ENCODE measurements at places on chromosomes 3 and 15. TPM values are rescaled to one million over a fixed set of nuclear protein-coding genes. Genes with fewer than 3 reads are reported as not detected.
A peak's percentile ranks its signal among the peaks of the same experiment; 100 is the strongest.

- H3K27me3 ChIP-seq: peaks cover 56% of the 10 kb centered on the region
- peaks cover 11% of the 10 kb centered on the region for H3K4me1 ChIP-seq
- peak overlapping the region; percentile 63 for H3K27ac ChIP-seq
- peak; percentile 61 for DNase-seq
Measured at GRCh38 chr15:89399238-89400115, 64.9 kb upstream of the POLG start.

The SENP8 gene
- total RNA-seq: 3.4 TPM

GRCh38 chr15:85540085-85540797 is 159.8 kb downstream of the AKAP13 start:
- H3K27me3 ChIP-seq: no peaks in the 10 kb centered on the region
- H3K36me3 ChIP-seq: peaks cover 17% of the 10 kb centered on the region
- peaks cover 60% of the 10 kb centered on the region for H3K4me1 ChIP-seq
- H3K4me3 ChIP-seq: no peak overlapping the region

DNA sequence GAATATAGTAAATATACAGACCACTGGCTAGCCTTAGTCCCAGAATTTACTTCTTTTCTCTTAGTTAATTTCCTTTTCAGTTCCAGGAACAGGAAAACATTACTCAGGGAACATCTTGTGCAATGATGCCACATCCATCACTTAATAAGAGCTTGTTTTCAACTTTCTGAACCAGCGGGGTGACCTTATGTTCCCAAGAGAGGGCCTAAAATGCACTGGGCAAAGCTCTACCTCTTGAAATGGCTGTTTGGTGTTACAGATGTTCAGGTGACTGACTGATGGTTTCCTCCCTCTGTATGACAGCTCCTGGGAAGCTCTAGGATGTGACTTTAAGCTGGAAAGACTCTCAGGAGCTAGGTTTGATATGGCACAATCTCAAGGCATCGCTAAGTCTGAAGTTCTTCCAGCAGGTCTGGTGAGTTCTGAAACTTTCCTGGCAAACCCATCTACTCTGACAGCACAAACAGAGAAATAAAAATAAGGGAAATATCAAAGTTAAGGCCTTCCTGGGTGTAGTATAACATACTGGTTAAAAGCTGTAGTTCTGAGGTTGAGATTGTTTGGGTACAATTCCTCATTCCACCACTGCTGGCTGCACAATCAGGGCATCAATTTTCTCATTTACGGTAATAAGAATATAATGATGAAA is 98.6 kb downstream of the ZIC1 start:
- no peak overlapping the region for H3K27ac ChIP-seq
- H3K4me1 ChIP-seq: no peaks in the 10 kb centered on the region
- no peaks in the 10 kb centered on the region for H3K36me3 ChIP-seq
- DNase-seq: no peak

DNA sequence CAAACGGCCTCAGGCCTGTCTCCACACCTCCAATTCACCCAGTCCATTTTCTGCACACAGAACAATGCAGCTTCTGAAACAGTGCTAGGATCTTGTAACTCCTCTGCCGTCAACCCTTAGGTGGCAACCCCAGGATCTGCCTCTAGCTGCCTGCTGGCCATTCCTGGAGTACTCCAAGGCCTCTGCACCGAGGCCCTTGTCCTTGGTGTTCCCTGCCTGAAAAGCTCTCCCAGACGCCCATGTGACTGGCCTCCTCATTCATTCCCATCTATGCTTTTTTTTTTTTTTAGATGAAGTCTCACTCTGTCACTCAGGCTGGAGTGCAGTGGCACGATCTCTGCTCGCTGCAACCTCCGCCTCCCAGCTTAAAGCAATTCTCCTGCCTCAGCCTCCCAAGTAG is 18.3 kb downstream of the RAB43 start:
- H3K27me3 ChIP-seq: no peaks in the 10 kb centered on the region
- peaks cover 20% of the 10 kb centered on the region for H3K36me3 ChIP-seq
- H3K4me3 ChIP-seq: no peak overlapping the region
- H3K4me1 ChIP-seq: peaks cover 83% of the 10 kb centered on the region
- no peak for DNase-seq

DNA sequence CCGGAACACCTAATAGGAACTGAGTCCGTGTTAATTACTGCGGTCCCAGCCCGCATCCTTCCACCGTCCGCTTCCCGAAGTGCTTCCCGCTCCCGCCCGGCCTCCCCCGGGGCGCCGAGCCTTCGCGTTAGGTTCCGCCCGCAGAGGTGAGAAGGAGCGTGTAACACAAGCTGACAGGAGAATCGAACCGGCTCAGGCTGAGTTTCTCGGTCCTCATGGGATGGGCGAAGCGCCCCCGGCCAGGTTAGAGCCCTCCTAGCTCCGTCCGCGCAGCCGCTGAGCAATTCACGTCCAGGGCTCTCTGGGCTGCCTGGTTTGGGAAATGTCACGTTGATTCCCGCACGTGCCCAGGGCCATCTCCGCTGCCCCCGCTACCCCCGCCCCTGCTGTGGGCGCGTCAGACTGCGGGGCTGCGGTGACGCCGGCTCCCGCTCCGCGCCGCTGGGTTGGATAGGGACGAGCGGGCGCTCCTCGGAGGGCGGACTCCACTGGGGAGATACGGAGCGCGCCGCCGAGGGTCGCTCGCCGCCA is 954 bp downstream of the CLDN11 start:
- peak overlapping the region; percentile 13 for H3K4me3 ChIP-seq
- peak; percentile 36 for DNase-seq
- peaks cover 40% of the 10 kb centered on the region for H3K27me3 ChIP-seq
- H3K27ac ChIP-seq: no peak overlapping the region
- H3K4me1 ChIP-seq: peaks cover 7% of the 10 kb centered on the region
- no peaks in the 10 kb centered on the region for H3K36me3 ChIP-seq

- DNase-seq: no peak
- no peak overlapping the region for H3K27ac ChIP-seq
- no peaks in the 10 kb centered on the region for H3K27me3 ChIP-seq
- no peak overlapping the region for H3K4me3 ChIP-seq
Measured at GRCh38 chr3:19891740-19892139, 42.3 kb downstream of the EFHB start.

The SCAANT1 gene
- not detected for total RNA-seq

Data from activated CD4-positive, alpha-beta T cell treated with anti-CD3 and anti-CD28 coated beads for 36 hours (primary cell).